HL-60 (cell line): ENCODE measurements at places on chromosomes 7 and 10.
A peak's percentile ranks its signal among the peaks of the same experiment; 100 is the strongest.

DNA sequence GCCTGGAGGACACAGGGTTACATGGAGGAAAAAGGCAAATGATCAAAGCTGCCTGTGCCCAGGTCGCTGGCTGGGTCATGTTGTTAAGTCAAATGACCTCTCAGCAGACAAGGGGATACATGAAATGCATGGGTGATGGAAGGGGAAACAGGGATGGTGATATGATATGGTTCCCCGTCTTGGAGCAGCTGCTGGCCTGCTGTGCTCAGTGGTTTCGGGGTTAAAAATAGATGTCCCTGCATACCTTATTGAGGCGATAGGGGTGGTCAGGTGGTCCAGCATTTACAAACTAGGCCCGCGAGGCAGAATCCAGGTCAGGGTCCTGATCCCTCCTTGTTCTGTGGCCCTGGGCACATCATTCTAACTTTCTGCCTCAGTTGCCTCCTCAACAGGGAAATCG is 157.2 kb downstream of the PRPF18 start:
- DNase-seq = no peak

- no peak for DNase-seq
These were observed 460 bp downstream of the ANXA11 start for GRCh38 chr10:80204677-80205476.

- no peak for DNase-seq
These were observed 105.6 kb upstream of the GPR26 start for GRCh38 chr10:123560301-123561140.

- DNase-seq = no peak
These were observed 42.3 kb downstream of the RGS10 start for GRCh38 chr10:119500123-119500795.

- DNase-seq = no peak
These were observed 36.3 kb upstream of the NFE2L3 start for GRCh38 chr7:26115650-26116049.

DNA sequence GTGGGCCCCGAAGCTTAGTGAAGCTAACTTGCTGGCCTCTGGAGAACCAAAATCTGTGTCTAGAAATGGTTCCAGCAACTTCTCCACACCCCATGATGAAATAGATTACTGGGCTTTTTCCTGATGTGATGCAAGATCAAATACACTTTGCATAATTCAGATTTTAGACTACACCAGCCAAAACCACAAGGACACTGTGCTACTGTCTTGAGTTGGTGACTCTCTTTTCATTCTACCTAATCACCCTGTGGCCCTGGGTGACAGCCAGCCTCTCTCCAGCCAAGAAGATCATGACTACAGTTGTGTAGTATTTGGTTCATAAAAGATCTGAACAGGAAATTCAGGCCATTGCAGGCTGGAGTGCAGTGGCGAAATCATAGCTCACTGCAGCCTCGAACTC is 22.2 kb downstream of the AZGP1 start:
- peak; percentile 57 for DNase-seq

DNA sequence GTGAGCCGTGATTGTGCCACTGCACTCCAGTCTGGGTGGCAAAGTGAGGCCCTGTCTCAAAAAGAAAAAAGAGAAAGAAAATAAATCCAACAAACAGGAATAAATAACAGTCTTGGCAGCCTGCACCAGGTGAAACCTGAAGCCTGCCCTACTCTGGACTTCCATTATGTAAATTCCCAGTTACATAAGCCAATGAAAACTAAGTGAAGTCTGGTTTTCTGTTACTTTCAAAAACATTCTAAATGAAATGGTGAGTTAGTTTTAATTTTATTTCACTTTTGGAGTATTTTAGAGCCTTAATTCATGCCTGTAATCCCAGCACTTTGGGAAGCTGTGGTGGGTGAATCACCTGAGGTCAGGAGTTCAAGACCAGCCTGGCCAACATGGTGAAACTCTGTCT is 22.5 kb upstream of the HIBADH start:
- no peak for DNase-seq

DNA sequence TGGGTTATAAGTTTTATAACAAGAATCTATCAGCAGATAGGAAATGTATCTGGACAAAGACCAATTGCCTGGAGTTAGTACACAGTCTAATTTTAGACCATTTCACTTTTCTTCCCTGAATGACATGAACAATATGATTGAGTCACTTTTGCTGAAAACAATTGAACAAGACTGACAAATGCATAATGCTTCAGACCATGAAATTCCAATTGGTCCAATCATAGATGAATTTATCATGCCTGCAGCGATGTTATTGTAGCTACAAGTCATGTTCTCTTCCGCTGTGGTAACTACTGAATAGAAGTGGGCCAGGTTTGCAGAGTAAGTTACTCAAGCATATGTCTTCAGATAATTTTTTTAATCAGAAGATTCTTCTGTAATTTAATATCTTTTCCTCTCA is 73.4 kb downstream of the VSTM2A start:
- DNase-seq = no peak

DNA sequence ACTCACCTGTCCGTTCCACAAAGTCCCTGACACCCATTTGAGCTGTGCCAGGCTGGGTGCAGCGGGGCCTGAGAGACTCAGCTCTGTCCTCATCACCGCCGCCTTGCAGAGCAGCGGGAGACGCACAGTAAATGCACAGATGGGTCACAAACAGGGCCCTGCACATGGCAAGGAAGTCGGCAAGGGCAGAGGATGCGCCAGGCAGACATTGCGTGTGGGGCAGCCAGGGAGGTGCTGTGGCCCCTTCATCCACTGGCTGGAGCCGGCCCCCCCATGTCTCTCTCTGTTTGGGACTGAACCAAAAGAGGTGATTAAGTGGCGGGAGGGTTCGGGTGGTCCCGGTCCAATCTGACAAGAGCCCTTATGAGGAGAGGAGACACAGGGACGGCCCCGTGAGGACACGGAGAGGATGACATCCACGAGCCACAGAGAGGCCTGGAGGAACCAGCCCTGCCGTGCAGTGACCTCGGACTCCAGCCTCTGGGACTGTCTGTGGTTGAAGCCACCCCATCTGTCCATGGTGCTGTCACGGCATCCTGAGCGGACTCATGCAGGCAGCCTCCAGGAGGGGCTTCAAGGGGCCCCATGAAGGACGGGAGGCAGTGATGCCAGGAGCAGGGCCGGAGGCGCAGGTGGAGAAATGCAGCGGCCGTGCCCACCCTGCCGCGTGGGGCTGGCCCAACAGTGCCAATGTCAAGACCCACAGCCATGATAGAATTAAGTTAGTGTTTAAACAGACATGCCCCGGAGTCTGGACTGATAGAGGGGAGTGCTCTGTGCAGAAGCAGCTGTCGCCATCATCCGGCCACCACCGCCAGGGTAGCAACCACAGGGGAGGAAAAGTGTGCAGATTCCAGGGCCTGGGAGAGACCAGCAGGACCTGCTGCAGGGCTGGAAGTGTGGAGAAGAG is 28.4 kb upstream of the FOXL3 start:
- no peak for DNase-seq

GRCh38 chr7:68425377-68425776 is 1172.9 kb upstream of the AUTS2 start:
- DNase-seq = no peak

DNA sequence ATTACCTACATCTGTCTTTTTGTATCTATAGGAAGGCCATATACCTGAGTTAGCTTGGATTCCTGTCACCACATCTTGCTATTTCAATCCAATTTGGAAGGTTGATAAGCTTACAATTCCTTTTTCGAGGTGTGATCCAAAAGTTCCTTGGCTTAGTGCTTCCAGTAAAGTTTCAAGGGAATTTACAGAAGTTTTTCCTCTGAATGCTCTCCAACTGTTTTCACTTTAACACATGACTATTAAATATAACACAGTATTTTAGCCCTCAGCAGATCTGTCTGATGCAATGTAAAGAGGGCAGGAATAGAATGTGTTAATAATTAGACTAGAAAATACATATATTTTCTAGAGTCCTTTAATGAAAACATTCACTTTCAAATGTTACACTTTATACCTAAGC is 171.4 kb downstream of the DKK1 start:
- DNase-seq = no peak

DNA sequence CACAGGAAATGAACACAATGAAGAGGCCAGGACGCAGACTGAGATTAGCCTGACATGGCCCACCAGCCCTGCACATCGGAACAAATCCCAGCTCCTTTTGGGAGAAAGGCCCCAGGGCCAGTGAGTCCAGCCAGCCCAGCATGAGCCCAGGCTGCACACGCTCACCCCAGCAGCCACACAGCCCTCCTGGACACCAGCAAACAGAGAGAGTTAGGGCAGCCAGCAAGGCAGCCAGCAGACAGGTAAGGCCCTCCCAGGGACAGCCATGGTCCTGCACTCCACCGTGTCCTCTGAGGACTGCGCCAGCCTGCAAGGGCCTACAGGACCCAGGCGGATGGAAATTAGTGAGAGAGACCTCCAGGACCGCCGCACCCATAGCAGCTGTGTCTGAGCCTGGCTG is 8.1 kb upstream of the GRID1 start:
- no peak for DNase-seq

- DNase-seq = no peak
These were observed 408.9 kb upstream of the SEMA3D start for GRCh38 chr7:85595750-85596178.

GRCh38 chr10:128850647-128851046 is 616.4 kb upstream of the MGMT start:
- DNase-seq = no peak

- DNase-seq = no peak
These were observed 559 bp downstream of the DBF4 start for GRCh38 chr7:87876869-87877234.

DNA sequence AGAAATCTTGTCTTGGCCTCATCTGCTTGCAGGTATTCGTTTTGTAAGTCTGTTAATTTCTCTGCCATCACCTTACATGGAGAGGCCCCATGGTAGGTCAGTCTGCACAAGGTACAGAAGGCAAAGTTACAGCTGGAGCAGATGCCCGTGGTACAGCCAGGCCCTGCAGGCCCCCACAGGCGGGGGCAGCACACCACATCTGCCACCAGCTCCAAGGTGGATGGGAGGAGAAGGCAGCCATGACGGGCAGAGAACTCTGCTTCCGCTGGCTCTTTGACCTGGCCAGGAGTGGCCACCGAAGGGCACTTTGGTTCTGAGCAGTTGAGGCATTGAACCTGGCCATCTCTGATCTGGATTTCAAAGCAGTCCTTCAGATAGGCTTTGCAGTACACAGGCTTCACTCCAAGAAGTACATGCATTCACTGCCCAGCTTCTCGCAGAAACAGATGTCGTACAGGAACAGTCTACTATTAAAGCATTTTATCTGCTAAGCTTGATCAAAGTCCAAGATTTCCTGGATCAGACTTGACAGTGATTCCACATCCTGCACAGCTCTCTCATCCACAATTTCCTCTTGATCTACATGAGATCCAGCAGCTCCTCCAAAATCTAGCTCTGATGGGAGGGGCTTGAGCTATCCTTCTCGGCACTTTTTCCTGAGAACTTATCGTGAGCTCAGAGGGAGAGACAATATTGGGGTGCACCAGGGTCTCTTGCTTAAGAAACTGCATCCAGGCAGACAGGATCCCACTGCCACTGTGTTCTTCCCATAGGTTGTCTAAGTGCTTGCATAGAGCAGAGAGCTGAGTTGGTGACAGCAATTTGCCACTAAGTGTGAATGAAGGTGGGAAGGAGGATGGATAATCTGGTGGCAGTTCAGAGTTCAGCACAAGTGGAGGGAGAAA is 120.7 kb downstream of the TRRAP start:
- DNase-seq = no peak

GRCh38 chr10:34916314-34916713 is 101.2 kb upstream of the PARD3 start:
- DNase-seq = no peak
